ENCODE measurements at places on chromosomes 2 and 18.

GRCh38 chr2:234945339-234945873 is 6.4 kb upstream of the SH3BP4 start:
- no peak for DNase-seq

GRCh38 chr2:174499371-174499770 is 12.5 kb upstream of the GPR155 start:
- no peak for DNase-seq

DNA sequence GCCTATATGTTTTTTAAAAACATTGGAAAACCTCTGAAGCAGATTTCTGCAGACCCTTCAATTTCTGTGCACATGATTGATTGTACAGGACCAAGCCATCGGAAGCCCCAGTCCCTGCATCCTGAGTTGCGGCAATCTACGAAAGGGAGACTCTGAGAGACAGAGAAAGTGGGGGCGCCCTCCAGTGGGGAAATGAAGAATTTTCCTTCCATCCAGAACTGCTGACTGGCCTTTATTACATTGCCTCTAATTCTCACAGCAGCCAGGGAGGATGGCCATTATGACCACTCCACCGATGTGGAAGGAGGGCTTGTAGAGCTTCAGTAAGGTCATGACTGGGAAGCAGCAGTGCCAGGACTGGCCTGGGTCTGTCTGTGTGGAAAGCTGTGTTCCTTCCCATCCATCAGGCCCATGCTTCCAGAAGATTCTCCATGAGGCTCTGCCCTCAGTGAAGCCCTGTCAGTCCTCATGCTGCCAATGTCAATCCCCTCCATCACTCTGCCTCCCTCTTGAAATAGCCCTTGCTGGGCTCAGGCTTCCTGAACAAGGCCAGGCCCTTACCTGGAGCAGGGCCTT is 20.0 kb upstream of the RESP18 start:
- peak; percentile 5 for DNase-seq

DNA sequence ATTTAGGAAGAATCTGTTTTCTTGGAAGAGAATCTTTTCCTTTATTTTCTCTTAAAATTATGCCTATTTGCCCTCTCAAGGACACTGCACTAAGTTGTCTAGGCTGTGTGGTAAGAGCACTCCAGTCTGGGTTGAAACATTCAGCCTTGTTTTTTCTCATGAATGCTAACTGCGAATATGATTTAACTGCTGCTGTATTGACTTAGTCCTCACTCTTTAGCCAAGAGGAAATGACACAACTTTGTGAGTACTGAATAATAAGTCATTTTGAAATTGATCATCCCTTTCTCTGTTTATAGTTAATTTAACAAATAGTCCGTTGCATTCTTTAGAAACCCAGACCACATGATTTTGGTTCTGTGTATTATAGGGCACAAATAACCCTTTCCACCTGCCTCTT is 4.5 kb upstream of the RND3 start:
- no peak for DNase-seq

DNA sequence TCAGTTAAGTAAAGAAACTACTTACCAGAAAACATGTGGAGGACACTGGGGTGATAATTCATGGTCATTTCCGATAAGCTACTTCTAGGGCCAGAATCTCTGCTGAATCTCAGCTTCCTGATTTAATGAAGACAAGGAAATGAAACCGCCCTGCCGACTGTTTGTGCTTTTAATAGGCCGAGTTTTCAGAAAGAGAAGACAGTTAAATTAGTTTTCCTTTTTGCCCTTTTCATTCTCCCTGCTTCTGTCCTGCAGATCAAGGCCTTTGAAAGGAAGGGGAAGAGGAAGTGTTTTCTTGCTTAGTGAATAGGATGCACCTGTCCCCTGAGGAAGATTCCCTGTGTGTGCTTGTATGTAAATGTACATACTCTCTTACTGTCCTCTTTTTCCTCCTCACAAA is 126.6 kb downstream of the SH3RF3 start:
- DNase-seq: no peak

- DNase-seq: no peak
These were observed 40.8 kb upstream of the PXDN start for GRCh38 chr2:1784986-1785617.

GRCh38 chr2:137910641-137911040 is 53.6 kb upstream of the HNMT start:
- peak; percentile 37 for DNase-seq

- no peak for DNase-seq
These were observed 49.6 kb downstream of the ARHGAP25 start for GRCh38 chr2:68784188-68784587.

- DNase-seq: no peak
These were observed 136.7 kb downstream of the NFATC1 start for GRCh38 chr18:79532313-79533007.

- no peak for DNase-seq
These were observed 850.6 kb upstream of the CHAC2 start for GRCh38 chr2:52916981-52917380.

DNA sequence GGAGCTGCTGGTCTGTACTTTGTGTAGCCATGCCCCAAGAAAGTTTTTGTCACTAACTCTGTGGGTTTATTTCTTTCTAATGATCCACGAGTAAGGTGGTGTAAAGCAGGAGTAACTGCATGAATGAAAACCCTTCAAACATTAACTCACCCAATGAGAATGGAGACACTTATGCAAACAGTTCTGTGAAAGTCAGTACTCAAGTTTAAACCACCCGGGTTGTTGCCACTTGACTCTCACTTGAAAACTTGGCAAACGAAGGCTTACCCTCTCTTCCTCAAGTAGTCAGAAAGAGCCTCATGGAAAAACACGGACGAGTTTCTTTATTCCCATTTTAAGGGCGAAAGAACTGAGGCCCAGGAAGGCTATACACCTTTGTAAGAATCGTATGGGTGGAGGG is 117.5 kb downstream of the MMADHC start:
- no peak for DNase-seq

GRCh38 chr2:84879584-84880394 is 1.1 kb downstream of the TRABD2A start:
- DNase-seq: no peak

GRCh38 chr18:77073336-77074093 is 59.1 kb downstream of the MBP start:
- DNase-seq: no peak

DNA sequence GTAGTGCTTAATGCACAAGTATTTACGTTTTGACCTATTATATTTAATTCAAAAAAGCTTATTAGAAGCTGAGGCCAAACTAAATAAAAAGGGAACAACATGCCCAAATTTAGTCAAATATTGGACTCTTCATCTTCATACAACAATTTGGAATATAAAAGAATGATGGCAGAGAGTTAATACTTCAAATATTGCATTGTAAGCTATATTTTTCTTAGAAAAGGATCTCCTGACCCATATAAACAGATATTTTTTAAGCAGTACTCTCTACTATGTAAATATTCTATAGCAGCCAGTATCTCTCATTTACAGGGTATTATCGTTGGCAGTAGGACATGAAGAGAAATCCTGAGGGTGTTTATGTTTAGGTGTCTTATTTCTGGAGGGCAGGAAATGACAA is 531.2 kb downstream of the NYAP2 start:
- no peak for DNase-seq

DNA sequence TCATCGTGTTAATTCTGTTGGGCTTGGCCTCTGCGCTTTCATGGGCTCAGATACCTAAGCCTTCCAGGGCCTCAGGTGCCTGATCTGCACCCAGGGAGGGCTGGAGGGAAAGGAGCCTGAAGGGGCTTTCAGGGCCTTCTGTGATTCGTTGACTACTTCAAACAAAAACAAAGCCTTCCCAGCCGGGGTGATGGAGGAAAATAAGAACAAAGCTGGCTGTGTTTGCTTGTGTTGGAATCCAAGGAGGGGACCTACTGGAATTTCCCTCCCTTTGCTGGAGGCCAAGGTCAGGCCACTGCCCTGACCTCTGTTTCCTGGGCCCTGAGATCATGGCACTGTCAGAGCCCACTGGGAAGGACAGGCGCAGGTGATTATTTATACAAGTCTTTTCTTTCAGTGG is 135.3 kb downstream of the KLHL29 start:
- DNase-seq: no peak

DNA sequence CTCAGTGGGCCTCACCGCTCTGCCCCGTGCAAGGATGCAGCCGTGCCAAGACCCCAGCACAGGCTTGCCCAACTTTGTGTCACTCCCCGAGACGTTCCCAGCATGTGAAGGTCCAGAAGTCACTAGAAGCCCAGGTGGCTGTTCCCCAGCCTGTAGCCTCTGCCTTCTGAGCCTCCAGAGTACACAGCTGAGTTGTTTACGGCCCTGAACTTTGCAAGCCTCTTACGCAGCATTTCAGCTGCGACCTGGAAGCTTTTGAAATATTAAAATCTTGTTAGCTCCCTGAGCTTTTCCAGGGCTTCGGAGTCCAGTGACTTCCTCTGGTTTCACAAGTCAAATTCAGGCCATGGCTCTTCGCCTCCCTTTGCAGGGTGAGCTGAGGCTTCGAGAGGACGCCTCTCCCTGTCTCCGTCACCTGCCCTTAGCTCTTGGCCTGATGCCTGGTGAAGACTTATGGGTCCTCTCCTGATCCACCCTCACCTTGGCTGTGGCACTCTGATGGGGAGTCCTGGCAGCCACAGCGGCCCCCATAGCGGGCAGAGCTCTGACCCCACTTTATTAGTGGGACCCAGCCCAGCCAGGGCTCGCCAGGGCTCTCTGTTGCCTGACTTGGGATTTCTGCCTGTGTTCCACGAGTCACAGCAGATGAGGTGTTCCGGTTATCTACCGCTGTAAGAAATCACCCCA is 76.5 kb upstream of the HPCAL1 start:
- no peak for DNase-seq

DNA sequence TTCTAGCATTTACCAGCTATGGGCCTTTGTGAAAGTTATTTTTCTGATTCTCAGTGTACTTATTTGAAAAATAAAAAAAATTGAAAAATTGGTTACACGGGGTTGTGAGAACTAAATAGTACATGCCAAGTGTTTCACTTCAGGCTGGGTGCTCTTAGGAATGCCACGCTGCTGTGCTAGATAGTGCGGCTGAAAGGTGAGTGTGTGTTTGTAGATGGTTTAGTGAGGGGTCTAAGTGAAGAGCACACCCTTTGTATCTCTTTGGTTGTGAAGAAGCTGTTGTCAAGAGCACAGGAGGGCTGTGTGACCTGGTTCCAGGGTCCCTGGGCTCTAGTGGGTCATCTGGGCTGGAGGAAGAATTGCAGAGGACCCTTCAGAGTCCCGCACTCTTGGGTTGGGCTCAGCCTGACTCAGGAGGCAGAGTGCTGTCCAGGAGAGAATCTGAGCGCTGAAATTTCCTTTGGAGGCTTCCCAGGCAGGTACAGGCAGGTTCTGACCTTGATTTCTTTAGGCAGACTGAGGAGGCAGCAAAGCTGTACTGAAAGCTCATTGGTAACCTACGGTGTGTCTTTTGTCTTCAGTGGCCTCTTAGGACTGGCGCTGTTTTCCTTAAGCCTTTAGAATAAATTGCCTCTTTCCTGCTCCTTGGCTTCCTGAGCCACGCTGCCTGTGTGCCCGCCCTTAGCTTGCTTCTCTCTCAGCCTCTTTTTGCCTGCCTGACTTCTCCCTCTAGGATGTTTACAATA is 44.4 kb downstream of the MAP4K4 start:
- no peak for DNase-seq

- no peak for DNase-seq
These were observed 217.2 kb downstream of the TMEM163 start for GRCh38 chr2:134501476-134502091.

DNA sequence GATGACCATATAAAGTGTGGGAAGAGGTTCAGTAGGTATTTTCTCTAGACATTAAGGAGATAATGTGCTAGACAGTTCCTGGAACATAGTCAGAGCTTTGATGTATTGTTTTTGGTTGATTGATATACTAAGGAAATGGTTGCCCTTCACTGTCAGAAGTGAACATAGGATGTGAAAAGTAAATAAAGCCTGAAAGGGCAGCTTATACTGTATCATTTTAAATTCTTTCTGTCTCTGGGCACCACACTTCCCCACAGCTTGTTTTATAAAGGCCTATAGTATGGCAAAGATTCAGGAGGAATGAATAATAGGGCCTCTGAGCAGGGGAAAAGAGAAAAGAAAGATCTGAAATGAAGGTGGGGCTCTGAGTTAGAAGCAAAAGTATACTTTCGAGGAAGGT is 72.7 kb upstream of the ITPRID2 start:
- DNase-seq: no peak

GRCh38 chr2:207283356-207283755 is 117.6 kb upstream of the KLF7 start:
- no peak for DNase-seq

DNA sequence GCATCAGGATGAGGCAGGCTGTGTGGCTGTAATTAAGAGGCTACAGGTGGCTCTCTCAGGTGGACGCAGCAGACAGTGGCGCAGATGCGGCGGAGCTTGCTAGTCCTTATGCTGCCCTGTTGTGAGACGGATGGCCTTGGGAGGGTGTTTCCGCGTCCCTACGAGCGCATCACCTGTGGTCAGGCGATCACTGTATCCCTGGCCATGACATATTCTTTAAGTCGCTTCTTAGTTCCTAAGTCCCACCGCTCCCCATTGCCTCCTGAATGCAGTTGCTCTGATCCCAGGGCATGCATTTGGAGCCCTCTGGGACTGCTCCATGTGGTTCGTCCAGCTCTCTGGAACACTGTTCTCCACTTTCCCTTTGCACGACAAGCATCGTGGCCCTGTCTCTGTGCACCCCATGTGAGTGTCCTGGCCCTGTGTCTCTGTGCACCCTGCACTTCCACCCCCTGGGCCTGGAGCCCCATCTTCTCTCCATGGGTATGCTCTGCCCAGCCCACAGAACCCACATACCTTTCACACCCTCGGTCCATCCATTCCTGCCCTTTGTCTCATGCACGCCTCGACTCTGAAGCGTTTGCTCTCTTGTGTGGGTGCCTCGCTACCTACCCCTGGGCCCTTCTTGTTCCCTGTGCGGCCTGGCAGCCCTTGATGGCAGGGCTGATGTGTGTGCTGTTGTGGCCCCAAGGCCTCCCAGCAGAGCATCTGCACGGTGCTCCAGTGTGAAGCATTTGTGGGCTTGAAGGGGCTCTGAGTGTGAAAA is 74.4 kb downstream of the SH3RF3 start:
- DNase-seq: no peak

GRCh38 chr2:18749912-18750526 is 160.7 kb upstream of the NT5C1B start:
- DNase-seq: peak; percentile 57

GRCh38 chr2:11871421-11871820 is 125.0 kb downstream of the LPIN1 start:
- DNase-seq: no peak

DNA sequence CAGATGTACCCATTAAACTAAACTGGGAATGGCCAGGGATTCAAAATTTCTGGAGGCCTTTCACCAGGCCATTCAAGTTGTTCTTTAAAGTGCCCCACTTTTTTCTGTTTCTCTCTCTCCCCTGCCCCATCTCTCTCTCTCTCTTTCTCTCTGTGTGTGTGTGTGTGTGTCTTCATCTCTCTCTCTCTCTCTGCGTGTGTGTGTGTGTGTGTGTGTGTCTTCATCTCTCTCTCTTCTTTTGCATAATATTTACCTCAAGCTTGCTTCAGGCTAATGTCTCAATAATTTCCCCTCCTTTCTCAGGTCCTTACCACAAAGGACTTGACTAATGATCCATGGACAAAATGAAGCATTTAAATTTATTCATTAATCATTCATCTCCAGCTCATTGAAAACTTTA is 164.2 kb upstream of the KLHL14 start:
- DNase-seq: no peak

GRCh38 chr2:120344976-120345581 is 857 bp upstream of the INHBB start:
- DNase-seq: no peak
